NCI-H187 (cell line): ENCODE measurements at places on chromosomes 4 and X.

DNA sequence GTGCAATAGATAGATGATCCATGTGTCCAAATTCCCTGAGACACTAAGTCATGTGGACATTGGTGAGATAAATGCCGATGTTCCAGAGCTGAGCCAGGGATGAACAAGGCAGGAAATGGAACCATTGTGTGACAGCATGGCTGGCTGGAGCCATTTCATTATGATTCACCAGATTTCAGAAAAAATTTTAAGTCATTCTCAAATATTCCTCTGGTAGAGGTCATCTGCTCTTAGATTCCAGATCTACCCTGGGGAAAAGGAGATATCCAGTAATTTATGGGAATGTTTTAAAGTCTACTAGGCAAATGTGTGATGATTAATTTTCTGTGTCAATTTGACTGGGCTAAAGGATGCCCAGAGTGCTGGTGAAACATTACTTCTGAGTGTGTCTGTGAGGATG, 287.3 kb downstream of the STK32B start:
- DNase-seq, result no peak

GRCh38 chr4:53545273-53545672, 46.0 kb downstream of the LNX1 start:
- DNase-seq, result no peak

DNA sequence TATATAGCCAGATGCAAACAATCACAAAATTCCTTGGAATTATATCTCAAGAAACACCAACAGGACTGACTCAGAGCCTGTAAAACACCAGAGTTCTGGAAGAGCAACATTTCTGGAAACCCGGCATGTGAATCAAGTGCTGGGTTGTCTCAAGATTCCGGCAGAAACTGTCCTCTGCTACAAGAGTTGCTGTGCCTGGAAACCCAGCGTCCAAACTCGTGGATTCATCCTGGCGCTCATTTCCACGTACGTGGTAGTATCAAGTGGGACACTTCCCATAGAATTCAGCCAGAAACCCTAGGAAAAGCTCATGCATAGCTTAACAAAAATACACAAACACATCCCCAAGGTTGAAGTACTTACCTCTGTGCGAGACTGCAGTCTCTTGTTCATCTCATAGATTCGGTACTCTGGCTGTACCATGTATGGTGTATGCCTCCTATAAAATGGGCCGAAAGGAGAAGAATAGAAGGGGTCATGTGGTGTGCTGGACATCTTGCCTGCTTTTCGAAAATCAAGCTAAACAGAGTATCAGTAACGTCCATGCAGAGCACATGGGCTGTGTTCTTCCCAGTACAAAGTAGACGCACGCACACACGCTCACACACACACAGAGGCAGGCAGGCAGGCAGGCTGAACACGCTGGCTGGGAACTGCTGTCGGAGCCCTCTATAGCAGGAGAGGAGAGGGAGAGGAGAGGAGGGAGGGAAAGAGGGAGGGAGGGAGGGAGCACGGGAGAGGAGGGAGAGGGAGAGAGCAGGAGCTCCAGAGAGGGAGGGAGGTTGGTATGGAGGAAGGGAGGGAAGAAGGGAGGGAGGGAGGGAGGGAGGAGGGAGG, at the start of gene LDB2:
Gene LDB2, minus strand, starts transcription at position 655 of the 837 bp plus-strand sequence.
- DNase-seq, result no peak

DNA sequence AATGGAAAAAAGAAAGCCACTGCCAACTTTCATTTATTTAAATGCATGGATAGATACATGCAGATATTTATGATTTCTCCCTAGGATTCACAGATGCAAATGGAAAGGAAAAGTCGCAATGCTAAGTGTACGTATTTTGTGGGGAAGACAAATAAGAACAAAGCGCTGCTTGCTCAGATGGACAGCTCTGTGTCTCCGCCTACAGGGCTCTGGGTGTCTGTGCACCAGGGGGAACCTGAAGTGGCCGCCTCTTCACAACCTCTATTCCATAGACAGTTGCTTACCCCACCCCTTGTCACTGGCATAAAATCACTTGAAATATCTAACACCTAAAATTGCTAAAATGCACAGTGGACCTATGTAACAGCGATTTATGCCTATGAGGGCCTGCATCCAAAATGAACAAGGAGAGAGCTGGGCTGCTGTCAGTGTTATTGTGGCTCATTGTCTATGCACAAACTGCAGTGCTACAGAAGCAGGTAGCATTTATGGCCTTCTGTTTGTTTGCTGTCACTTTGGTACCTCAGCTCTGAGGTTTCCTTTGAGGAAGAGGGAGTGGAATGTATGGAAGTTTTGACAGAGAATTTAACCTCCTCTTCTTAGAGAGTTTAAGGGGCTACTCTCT, 58.6 kb upstream of the PAGE1 start:
- DNase-seq, result no peak

GRCh38 chrX:9148615-9149399, 114.9 kb upstream of the FAM9B start:
- DNase-seq, result no peak

GRCh38 chr4:175306436-175306835, 388.3 kb downstream of the ADAM29 start:
- DNase-seq, result no peak

DNA sequence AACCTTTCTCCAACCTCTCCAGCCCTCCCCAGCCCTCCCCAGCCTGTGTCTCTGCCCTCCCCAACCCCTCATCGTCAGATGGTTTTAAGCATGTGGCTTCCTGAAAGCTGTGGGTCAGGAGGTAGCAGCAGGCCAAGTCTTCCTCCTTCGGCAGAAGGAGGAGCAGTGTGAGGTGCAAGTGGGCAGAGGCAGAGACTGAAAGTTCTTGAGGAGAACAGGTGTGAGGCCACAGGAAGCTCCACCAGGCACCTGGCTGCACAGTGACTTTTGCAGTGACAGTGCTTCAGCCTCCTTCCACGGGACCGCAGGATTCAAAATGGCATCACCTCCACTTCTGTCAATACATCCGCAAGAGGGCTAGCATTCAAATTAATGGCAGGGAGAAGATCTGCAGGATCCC, 203.9 kb upstream of the LEF1 start:
- DNase-seq, result no peak

DNA sequence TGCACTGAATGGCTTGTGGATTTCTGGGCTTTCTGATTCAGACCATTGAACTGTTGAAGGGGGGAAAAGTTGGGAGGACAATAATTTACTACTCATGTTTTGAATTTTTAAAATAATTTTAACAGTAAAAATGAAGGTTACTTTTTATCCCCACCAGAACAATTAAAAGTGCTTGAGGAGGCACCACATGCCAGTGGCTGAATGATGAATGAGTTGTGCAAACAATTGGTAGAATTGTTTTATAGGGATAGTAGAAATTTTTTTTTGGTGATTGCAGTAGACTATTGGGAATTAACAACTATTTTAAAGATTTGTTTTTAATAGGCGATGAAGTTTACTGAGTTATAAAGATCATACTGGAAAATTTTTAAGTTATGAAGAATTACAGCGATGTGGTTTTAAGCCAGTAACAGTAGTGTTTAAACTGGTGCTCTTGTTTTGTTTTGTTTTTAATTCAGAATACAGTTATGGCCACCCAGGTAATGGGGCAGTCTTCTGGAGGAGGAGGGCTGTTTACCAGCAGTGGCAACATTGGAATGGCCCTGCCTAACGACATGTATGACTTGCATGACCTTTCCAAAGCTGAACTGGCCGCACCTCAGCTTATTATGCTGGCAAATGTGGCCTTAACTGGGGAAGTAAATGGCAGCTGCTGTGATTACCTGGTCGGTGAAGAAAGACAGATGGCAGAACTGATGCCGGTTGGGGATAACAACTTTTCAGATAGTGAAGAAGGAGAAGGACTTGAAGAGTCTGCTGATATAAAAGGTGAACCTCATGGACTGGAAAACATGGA, 2.7 kb downstream of the REST start:
- no peak for DNase-seq

DNA sequence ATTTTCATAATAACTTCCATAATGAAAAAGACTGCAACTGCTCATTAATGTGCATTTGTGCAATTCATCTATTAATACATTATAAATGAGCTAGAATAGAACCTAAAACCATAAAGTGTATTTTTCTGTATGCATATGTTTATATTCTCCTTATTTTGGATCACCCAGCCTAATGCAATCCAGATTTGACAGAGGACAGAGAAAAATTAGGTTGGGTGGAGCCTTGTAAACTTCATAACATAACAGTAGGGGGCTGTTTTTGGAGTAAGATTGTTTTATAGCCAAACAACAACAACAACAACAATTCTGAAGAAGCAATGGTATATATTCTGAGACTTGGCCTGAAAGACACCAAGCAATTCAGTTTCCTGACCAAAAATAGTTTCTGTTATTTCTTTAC, 615.3 kb upstream of the SLIT2 start:
- DNase-seq, result no peak

DNA sequence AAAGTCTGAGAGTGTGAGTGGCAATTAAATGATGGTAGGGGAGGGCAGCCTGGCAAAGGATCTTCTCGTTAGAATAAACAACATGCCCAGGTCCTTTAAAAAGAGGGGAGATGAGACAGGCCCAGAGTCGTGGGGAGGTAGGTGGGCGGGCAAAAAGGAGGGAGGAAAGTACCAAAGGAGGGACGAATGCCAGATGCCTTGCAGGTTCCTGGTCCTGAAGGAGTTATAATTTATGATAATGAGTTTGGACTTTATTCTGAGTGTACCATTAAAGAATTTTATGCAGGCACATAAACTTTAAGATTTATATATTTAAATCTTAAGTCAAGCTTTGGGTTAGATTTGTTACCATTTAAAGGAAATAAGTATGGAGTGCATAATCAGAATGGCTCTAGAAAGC, 62.3 kb upstream of the SMARCA5 start:
- no peak for DNase-seq

DNA sequence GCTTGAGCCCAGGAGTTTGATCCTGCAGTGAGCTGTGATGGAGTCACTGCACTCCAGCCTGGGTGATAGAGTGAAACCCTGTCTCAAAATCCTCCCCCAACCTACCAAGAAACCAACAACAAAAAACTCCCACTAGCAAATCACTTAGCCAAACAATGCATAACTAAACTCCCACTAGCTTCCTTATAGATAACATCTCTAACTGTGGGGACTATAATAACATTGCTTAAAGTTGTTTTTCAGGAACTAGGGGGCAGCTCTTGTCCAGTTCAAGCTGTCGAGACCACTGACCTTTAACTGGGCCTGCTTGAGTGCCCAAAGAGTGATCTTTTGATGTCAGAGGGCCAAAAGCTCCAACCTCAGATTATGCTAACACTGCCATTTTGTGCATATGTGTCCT, 81.7 kb downstream of the FREM3 start:
- DNase-seq, result no peak

DNA sequence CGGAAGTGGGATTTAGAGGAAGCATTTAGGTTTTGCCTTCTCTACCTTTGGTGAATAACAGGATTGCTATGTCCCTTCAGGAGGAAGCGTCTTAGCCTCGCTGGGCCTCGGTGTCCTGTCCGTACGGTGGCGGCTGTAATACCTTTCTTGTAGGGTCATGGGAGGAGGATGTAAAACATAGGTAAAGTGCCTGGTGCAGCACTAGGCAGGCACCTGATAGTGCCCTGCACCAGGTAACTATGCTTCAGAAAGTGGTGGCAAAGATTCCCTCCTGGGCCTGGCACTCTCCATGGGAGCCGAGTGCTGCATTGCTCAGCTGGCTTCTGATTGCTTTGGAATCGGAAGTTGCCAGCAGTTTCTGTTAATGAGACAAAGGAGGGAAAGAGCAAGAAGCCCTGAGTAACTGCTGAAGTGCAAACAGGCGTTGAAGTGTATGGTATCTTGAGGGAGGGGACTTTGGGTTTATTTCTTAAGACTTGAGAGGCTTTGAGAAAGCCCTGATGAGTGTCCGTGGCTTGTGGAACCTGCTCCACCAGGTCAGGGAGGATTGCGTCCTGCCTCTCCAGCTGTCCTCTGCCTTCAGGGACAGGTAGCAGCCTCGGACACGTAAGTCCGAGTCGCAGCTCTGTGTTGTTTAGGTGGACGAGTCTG, 45.8 kb downstream of the TBC1D14 start:
- no peak for DNase-seq

GRCh38 chrX:4315891-4316290, 602.4 kb upstream of the PRKX start:
- no peak for DNase-seq

GRCh38 chrX:119107206-119107605, 20.4 kb downstream of the KIAA1210 start:
- DNase-seq, result no peak

DNA sequence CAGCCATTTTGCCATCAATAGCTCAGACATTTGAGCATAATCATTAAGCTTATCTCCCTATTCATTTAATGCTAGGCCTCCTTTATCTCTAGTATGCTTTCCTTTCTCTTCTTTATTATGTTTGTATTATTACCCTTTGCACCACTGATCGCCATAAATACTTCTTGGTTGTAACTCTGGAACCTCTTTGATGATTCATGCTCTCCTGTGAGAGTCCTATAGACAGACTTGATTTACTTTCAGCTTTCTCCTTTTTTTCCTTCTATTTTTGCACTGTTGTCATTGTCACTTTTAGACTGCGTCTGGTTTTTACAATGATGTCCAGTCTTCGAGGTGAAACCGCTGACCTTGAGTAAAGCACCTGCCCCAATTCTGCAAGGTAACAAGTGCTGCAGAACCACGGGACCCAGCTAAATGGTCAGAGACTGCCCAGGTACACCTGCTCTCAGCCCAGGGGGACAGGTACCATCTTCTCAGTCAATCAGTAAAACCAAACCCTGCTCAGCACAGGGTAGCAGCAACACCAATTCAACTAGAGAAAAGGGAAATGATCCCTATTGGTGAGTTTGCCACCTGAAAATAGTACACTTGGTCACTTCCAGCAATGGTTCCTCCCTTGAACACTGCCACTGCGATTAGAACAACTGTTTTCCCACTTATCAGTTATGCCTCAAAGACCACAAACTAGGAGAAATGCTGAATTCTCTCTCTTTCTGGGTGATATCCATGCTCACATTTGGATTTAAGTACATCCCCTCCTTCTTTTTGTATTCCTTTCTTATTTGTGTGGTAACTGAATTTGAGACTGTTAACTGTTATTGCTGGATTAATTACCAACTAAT, 125.1 kb downstream of the MAML3 start:
- no peak for DNase-seq

- DNase-seq, result peak; percentile 21
Observed at GRCh38 chrX:54357414-54358377, at the start of gene WNK3. Gene WNK3, minus strand, starts transcription at chrX:54358046.

GRCh38 chrX:24203072-24203808, 53.7 kb downstream of the ZFX start:
- DNase-seq, result no peak

DNA sequence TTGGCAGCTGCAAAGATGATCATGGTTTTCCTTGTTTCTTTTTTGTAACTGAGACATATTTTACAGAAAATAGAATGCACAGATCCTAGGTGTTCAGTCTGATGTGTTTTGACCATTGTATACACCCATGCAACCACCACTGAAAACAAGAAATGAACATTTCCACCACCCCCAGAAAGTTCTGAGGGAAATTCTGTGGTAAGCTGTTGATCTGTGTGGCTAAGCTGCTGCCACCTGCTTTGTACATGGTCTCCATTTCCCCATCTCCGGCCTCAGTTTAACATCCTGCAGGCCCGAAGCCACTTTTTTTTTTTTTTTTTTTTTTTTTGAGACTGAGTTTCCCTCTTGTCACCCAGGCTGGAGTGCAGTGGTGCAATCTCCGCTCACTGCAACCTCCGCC, 65.3 kb downstream of the NYX start:
- DNase-seq, result no peak

GRCh38 chrX:149541521-149542047, 772 bp downstream of the EOLA1 start:
- no peak for DNase-seq

- DNase-seq, result no peak
Observed at GRCh38 chr4:177308125-177308524, 1.5 kb upstream of the NEIL3 start.

GRCh38 chr4:102387552-102388150, 42.4 kb upstream of the SLC39A8 start:
- DNase-seq, result no peak

- no peak for DNase-seq
Observed at GRCh38 chr4:44872246-44872645, 145.9 kb upstream of the GNPDA2 start.
